Daoy (cell line): ENCODE measurements at places on chromosomes 12 and 14. TPM values are rescaled to one million over a fixed set of nuclear protein-coding genes. Genes with fewer than 3 reads are reported as not detected.

- DNase-seq = no peak
Measured at GRCh38 chr12:104682790-104683279, 226.1 kb downstream of the CHST11 start.

DNA sequence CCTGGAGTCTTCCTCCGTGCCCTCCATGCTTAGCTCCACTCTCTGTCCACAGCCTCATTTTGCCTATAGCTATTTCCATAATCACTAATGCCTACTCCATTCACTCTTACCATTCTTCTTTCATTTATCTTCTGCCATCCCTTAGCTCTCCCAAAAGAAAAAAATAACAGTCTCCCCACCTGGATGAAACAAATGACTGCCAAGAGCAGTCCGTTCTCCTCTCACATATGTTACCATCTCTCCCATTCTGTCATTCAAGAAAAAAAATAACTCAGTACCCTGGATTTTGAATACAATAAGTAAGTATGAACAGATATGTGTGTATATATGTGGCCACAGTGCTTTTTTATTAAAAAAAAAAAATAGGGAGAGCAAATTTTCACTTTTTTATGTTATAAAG is 13.2 kb downstream of the DUSP16 start:
- DNase-seq = no peak

DNA sequence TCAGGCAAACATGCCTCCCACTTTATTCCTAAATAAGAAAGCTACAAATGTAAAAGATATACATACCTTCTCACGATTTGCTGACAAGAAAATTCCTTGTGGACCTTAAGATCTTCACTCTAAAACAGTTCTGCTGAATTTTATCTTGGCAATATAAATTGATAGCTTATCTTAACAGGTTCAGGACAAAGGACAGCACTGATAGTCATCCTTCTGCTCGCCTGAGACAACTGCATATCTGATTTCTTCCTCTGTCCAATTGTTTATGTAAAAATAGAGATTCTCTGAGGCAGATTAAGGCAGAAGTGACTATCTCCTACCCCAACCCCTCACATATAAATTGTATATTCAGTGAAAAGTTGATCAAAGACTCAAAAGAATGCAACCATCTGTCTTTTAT is 44.9 kb downstream of the CAPZA3 start:
- no peak for DNase-seq

- no peak for DNase-seq
Measured at GRCh38 chr14:104421892-104422828, 157.4 kb upstream of the C14orf180 start.

GRCh38 chr14:79965896-79966295 is 245.4 kb downstream of the DIO2 start:
- DNase-seq = no peak

GRCh38 chr12:53965281-53966084 is 7.4 kb upstream of the HOXC11 start:
- peak; percentile 66 for DNase-seq

- no peak for DNase-seq
Measured at GRCh38 chr12:120358412-120359100, 10.4 kb downstream of the MSI1 start.

- no peak for DNase-seq
Measured at GRCh38 chr12:70028918-70029317, 203.9 kb downstream of the MYRFL start.

GRCh38 chr12:94148739-94149118 is 352 bp downstream of the PLXNC1 start:
- no peak for DNase-seq

DNA sequence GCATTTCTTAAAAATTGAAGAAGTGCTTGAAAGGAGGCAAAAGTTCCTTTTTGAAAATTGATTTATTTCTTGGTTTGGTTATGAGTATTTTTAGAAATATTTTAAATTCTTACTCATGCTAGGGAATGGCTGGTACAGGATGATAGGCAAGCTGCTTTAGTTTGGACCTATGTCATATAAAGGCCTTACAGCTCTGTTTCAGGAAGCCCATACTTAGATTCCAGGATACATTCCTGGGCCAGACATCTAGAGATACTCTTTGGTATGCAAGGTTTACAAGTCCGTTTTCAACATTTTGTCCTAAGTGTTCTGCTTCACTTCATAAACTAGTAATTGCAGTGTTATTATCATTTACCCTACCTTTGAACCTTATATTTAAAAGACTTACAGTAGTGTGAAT is 186.8 kb downstream of the FUT8 start:
- no peak for DNase-seq

- no peak for DNase-seq
Measured at GRCh38 chr14:90551070-90551704, 154.4 kb downstream of the CALM1 start.

DNA sequence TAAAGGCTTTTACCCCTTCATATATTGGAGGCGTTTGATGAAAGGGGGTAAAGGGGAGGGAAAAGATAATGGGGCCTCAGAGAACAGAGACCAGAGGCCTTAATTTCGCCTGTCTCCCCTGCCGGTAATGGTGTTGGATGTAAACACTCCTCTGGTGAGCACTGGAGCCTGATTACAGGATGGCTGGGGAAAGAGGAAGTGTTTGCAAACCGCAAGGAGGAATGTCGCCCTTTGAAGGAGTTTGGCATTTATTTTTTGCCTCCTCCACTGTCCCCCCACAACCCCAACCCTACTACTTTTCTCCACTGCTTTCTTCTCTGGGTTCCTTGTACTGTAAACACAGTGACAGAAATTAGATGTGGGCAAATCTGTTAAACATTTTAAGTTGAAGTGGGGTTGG is 211.9 kb upstream of the TBX3 start:
- DNase-seq = no peak

DNA sequence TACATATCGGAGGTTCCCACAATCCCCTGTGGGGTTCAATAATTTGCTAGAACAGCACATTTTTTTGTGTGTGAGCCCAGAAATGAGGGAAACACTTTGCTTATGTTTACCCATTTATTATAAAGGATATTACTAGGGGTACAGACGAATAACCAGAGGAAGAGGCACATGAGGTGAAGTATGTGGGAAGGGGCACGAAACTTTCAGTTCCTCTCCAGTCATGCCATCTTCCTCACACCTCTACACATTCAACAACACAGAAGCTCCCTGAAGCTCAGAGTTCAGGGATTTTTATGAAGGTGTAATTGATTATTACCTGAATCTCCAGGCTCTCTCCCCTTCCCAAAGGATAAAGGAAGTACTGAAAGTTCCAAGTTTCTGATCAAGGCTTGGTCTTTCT is 30.2 kb upstream of the DYRK2 start:
- DNase-seq = no peak

GRCh38 chr14:53954551-53955228 is 1.9 kb downstream of the BMP4 start:
- peak; percentile 54 for DNase-seq

DNA sequence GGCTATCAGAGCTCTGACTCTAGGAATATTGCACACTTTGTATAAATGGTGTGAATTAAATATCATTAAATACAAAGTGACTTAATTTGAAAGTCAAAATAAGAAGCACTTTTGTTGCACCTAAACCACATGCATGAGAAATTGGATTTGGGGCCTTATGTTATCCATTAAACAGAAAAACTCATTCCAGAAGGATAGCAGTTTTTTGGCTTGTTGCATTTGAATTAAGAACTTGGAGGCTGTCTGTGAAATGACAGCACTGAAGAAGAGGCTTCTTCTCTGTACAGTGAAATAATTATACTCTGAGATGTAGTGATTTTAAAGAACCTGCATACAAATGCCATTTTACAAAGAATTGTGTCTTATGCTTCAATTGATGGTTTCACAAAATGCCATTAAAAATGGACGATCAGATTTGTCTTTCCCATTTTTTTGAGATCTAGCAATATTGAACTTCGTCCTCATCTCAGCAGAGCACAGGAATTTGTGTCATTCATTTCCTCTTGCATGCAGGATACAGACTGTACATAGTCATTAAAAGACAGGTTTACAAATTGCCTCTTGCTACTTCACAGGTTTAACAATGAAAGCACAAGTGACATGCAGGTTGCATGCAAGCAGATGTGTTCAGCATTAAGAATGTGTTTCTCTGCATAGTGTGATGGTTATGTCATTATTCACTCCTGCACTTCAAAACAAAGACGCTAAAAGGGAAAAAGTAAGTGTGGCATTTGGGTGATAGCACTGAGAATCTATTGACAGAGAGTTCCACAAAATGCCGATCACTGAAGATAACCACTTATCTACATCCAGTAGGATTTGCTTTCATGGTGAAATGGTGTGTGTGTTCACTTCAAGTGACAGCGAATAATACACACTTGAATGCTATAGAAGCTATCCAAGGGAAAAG is 35.9 kb upstream of the PYGL start:
- DNase-seq = no peak

DNA sequence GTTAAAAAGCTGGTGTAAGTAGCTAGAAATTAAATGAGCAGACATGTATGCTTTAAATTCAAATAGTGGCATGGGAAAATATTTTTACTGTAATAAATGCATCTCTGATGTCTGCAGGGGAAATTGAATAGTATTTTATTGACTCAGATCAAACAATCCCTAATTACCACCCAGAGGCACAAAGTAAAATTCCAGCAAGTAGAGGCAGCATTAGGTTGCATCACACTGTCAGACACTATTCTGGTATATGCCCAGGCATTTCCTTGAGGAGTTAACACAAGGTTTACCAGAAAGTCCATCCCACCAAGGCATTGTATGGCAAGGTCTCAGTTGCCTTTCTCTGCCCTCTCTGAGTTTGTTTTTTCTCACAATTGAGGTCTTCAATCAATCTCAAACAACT is 201.6 kb upstream of the KITLG start:
- no peak for DNase-seq

DNA sequence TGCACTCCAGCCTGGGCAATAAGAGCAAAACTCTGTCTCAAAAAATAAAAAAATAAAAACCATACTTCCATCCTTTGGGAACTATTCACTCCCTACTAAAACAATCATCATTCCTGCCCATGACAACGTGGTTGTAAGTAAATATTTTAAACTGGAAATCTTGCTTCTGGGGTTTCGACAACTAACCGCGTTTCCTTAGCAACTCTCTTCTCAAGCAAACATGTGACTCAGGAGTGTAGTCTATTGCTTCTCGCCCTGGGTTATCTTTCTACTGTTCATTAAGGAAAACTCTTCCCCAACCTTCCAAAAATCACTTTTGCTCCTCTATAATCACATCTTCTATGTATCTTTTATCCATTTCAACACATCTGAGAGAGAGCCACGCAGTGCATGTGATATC is 21.8 kb downstream of the APPL2 start:
- peak; percentile 70 for DNase-seq

- DNase-seq = no peak
Measured at GRCh38 chr14:43135877-43136411, 1371.1 kb downstream of the FSCB start.

DNA sequence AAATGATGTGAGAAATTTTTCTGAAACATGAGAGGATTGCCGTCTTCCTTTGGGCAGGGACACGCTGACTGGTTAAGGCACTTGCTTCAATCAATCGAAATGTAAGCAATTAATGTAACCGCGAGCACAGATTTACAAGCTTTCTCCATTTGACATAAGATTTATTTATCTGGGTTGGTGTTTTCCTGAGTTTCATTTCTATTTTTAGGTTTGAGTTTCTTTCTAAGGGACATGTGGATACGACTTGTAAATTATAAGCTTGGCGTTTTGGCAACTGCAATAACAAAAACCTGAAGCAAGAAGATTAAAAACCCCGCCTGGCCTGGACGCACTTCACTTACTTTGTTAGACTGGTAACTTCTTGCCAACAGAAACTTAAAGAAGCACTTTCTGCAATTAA is 20.3 kb upstream of the SINHCAF start:
- no peak for DNase-seq

- DNase-seq = no peak
Measured at GRCh38 chr12:14972816-14973215, at the start of gene PDE6H. TSS of gene PDE6H (plus strand) at chr12:14973042. CDS start at chr12:14978013, 4,971 bp downstream.

- DNase-seq = no peak
Measured at GRCh38 chr12:48978291-48978740, at the start of gene WNT1. TSS of gene WNT1 (plus strand) at chr12:48978322. CDS start at chr12:48978651, 329 bp downstream.

DNA sequence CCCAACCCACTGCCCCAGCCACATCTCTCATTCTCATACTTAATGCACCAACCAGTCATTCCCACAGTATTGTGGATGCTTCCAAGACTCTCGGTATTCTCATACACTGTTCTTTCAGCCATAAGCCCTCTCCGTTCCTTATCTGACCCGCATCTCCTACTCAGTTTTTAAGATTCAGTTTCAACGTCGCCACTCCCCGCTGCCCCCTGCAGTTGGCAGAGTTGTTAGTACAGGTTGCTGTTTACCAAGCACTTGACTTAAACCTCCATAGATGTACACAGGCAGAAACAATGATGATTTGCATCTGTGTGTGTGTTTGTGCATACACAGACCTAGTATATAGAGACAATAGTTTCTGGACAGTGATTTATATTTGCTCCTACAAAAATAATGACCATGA is 40.2 kb downstream of the PAH start:
- peak; percentile 12 for DNase-seq

GRCh38 chr12:83186419-83186818 is 499.7 kb downstream of the TMTC2 start:
- no peak for DNase-seq

DNA sequence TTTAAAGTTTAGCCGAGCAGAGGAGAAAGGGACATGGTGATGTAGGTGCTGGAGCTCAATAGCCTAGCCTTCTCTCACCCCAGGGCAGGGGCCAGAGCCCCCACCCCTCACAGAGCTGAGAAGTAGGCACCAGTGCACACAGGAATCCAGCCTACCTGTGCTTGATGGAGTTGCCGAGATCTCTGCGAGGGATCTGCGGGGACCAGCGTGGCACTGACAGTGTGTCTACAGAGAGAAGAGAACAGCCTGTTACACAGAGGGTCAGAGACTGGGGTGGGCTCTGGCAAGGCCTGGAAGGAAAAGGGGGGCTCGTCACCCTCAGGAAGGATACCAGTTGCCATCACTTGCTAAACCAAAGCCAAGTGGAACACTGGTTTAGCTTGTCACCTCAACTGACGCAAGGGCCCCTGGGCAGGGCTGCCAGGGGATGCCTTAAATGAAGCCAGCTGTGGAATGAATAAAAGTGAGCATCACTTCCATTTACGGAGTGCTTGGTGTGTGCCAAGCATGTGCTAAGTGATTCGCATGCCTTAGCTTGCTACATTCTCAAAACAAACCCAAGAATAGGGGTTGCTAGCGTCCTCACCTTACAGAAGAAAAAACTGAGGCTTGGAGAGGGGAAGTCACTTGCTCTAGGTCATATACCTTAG is 220.8 kb upstream of the NOS1 start:
- DNase-seq = no peak

- DNase-seq = no peak
Measured at GRCh38 chr14:102229739-102230092, 75.2 kb downstream of the MOK start.

- no peak for DNase-seq
Measured at GRCh38 chr12:69834576-69834975, 9.5 kb downstream of the MYRFL start.

Gene IGF1
- total RNA-seq = not detected in 2 replicates

Gene DLK1
- total RNA-seq = 0.06 TPM in 1 of 2 replicates, not detected in the other

Gene NTF3
- total RNA-seq = 12.7 and 25.3 TPM in 2 replicates

Gene ATG2B
- 9.2 and 12.4 TPM in 2 replicates for total RNA-seq

Gene CD163
- under 0.01 TPM in 1 of 2 replicates, not detected in the other for total RNA-seq

Gene SERPINA3
- 1.3 TPM in 1 of 2 replicates, not detected in the other for total RNA-seq

Gene RAPGEF3
- total RNA-seq = 0.83 and 1.4 TPM in 2 replicates

Gene TAS2R46
- not detected in 2 replicates for total RNA-seq

Gene RD3L
- not detected in 2 replicates for total RNA-seq

Gene GYS2
- not detected in 2 replicates for total RNA-seq

Gene PLD4
- not detected in 2 replicates for total RNA-seq
